ENCODE measurements at places on chromosomes 4 and X.

GRCh38 chrX:154360155-154360713, 14.2 kb downstream of the FLNA start:
- no peak for DNase-seq

GRCh38 chr4:156595041-156595440, 376.6 kb downstream of the PDGFC start:
- no peak for DNase-seq

DNA sequence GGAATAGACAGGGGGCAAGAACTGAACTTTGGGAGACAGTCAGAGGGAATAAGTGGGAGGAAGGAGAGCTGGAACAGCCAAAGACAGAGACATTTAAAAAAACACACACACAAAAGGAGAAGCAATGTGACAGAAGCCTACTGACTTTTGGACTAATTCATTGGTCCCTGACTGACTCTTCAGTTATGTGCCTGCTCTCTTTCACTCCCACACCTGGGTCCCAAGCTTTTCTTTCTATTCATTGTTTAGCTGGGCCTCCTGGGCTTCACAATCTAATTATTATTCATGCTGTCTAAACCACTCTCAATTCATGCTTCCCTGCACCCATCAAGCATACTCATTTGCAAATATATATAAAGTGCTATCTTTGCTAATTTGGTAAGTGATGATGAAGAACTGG, 139.2 kb upstream of the IRS4 start:
- no peak for DNase-seq

DNA sequence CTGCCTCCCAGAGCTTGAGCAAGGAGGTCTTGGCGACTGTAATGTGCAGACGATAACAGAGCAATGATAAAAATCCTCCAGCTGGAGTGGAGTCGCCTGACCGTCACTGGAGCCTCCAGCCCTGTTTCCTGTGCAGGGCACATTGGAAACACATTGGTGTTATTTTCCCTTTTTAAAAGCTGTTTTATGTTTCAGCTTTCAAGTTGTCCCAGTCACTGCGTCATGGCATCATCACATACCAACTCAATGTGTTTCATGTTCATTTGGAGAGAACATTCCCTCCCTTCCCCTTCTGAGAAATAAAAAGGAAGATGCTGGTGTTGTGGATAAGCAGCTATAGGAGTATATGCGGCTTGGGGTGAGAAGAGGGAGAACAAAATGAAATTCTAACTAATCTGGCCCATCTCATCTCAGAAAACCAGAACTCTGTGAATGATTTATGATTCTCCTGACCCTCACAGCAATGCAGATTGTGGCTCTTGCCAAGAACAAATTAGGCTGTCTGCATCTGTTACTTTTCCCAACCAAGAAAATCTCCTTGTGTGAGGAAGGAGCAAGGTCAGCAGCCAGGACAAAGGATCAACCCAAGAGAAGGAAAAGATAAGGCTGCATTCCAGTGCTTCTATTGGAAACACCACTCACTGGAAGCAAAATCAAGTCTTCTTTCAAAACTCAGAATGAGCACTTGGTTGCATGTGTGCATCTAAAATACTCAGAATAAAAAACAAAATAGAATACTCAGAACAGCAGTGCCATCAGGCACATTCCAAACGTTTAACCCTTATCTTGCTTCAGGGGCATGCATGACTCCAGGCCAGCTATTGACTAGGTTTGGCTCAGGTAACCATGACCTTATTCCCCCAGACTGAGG, 134.4 kb downstream of the RASL11B start:
- DNase-seq, result no peak

- DNase-seq, result no peak
These were observed 210.6 kb downstream of the QDPR start for GRCh38 chr4:17301266-17301665.
